T-helper 17 cell (primary cell): ENCODE measurements at places on chromosomes 4 and X. TPM values are rescaled to one million over a fixed set of nuclear protein-coding genes. Genes with fewer than 3 reads are reported as not detected.

RNF150 gene
- not detected for total RNA-seq

GASK1B gene
- 1.3 TPM for total RNA-seq

SOWAHB gene
- not detected for total RNA-seq

USP26 gene
- not detected for total RNA-seq

SGCB gene
- total RNA-seq: 6.6 TPM

DIAPH2 gene
- total RNA-seq: 18.3 TPM

PALLD gene
- 0.26 TPM for total RNA-seq

GAGE2A gene
- not detected for total RNA-seq

DTHD1 gene
- total RNA-seq: 0.52 TPM

L1CAM gene
- 2.3 TPM for total RNA-seq

SH3D19 gene
- total RNA-seq: not detected

VBP1 gene
- total RNA-seq: 18.9 TPM

PNMA6F gene
- not detected for total RNA-seq

EGFL6 gene
- total RNA-seq: not detected

CTAG2 gene
- total RNA-seq: not detected

FHIP1A gene
- total RNA-seq: 0.86 TPM

DKC1 gene
- total RNA-seq: 60.7 TPM

NEUROG2 gene
- not detected for total RNA-seq

ARMCX1 gene
- 0.30 TPM for total RNA-seq

SH2D1A gene
- total RNA-seq: 25.8 TPM

NLGN4X gene
- not detected for total RNA-seq

PABPC5 gene
- not detected for total RNA-seq

SPANXB1 gene
- total RNA-seq: not detected

XKRX gene
- 0.30 TPM for total RNA-seq

STOX2 gene
- total RNA-seq: 0.37 TPM

PPID gene
- 17.5 TPM for total RNA-seq

POU4F2 gene
- total RNA-seq: not detected

SLC7A11 gene
- 0.60 TPM for total RNA-seq
